ENCODE measurements at places on chromosomes 2 and 18.
A peak's percentile ranks its signal among the peaks of the same experiment; 100 is the strongest.

GRCh38 chr18:77203071-77203470, 46.6 kb upstream of the GALR1 start:
- peak; percentile 25 for DNase-seq

DNA sequence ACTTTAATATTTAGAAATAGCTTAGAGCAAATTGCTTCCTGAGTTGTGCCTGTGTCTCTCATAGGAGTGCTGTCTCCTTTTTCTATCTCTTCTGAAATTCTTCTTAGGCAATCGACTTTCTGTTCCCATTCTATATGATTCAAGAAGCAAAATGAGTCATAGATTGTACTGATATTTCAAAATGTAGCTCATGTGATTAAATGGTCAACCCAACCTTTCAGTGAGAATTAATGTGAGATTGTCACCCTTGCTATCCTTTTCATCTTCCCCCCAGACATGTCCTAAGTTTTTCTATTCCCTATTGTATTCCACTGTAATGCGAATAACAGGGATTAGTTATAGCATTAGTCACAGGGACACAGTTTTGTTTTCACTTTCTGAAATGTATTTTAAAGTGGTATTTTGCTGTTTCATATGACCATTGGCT, 413.6 kb downstream of the THSD7B start:
- DNase-seq = peak; percentile 53

DNA sequence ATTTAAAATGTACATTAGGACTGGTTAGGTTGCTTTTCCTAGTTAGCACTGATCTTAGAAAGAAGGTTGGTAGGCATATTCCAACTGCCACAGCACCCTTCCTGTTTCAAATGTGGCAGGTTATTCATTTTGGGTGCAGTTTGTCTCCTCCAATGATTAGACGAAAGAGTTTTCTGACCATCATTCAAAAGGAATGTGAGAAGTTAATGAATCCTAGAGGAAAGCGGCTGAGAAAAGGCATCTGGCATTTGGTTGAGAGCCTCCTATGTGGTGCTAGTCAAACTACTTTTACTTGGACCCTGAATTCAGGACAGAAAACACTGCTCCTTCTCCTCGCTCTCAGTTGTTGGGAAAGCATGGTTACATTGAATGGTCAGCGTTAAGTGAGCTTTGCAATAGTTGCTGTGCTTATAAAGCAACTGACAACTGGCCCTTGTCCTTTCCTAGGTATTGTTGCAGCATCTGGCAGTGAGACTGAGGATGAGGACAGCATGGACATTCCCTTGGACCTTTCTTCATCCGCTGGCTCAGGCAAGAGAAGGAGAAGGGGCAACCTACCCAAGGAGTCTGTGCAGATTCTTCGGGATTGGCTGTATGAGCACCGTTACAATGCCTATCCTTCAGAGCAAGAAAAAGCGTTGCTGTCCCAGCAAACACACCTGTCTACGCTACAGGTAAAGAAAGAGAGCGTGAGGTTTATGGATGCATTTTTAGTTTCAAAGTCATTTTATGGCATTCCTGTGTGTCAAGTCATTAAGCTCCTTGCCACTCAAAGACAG, 6.1 kb downstream of the TGIF1 start:
- DNase-seq = no peak

DNA sequence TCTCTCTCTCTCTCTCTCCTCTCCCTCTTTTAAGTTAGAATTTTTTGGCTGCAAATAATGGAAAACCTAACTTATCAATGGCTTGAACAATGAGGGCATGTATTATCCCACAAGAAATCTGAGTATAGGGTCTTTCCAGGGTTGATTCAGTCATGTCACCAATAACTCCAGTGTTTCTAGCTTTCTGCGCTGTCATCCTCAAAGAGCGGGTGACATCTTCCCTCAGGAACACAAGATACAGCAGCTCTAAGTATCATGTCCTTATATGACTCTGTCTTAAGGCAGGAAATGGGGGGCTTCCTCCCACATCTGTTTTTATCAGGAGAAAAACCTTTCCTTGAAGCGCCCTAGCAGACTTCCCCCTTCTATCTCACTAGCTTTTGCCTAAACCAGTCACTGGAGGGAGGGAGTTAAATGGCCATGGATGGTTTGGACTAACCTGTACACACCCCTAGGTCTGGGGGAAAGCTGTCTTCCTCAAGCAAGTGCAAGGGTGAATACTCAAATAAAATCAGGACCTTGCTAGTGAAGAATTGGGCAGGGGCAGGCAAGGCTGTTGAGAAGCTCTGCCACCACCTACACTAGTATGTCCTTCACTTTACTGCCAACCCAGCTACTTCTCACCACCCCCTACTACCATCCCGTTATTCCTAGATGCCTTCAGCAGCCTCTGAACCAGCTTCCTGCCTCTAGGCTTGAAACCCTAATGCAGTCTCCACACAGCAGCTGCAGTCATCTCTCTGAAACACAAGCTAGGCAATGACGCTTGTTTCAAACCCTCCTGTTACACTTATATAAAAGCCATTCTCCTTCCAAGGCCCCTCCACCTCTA, 7.5 kb upstream of the TUBA4A start:
- no peak for DNase-seq

- DNase-seq = peak; percentile 59
Measured at GRCh38 chr2:151560289-151560688, 150.6 kb downstream of the RIF1 start.

GRCh38 chr2:157838442-157839161, 37.5 kb downstream of the ACVR1 start:
- DNase-seq = peak; percentile 83

- peak; percentile 60 for DNase-seq
Measured at GRCh38 chr18:3998698-3999333, 456.3 kb downstream of the DLGAP1 start.

DNA sequence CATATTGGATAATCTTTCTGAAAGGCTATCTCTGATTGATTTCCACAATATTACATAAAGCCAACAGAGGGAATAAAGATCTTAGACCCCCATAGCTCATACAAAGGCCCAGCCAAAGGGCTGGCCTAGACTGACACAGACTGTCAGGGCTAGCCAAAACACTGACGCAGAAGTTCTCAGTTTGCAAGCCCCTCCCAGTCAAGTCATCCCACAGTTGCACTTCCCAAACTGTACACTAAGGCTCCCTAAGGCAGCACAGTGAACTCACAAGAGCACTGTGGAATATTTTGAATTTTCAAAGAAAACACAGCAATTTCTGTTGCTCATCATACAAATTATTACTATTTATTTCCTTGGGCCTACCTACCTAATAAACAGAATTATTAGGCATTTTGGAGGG, 244.9 kb downstream of the SP3 start:
- peak; percentile 20 for DNase-seq

- DNase-seq = no peak
Measured at GRCh38 chr18:56542476-56542875, 95.9 kb downstream of the TXNL1 start.

- DNase-seq = peak; percentile 76
Measured at GRCh38 chr2:24635181-24635580, 144.1 kb downstream of the NCOA1 start.

DNA sequence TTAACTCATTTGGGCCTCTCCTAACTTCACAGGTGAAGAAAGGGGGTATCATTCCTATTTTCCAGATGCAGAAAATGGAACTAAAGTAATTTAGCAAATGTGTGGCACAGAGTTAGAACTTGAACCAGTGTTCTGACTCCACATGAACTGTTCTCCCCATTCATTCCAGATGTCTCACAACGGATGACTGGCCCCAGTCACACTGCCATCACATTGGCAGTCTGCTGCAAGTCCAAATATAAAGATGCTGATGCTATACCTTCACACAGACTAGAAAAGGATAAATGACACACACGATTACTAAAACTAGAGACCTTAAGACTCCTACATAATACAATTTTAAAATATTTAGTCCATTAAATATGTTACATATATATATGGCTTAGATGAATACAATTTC, 195.7 kb downstream of the NBAS start:
- DNase-seq = peak; percentile 5

- DNase-seq = peak; percentile 63
Measured at GRCh38 chr2:205712508-205712907, 30.2 kb downstream of the NRP2 start.

DNA sequence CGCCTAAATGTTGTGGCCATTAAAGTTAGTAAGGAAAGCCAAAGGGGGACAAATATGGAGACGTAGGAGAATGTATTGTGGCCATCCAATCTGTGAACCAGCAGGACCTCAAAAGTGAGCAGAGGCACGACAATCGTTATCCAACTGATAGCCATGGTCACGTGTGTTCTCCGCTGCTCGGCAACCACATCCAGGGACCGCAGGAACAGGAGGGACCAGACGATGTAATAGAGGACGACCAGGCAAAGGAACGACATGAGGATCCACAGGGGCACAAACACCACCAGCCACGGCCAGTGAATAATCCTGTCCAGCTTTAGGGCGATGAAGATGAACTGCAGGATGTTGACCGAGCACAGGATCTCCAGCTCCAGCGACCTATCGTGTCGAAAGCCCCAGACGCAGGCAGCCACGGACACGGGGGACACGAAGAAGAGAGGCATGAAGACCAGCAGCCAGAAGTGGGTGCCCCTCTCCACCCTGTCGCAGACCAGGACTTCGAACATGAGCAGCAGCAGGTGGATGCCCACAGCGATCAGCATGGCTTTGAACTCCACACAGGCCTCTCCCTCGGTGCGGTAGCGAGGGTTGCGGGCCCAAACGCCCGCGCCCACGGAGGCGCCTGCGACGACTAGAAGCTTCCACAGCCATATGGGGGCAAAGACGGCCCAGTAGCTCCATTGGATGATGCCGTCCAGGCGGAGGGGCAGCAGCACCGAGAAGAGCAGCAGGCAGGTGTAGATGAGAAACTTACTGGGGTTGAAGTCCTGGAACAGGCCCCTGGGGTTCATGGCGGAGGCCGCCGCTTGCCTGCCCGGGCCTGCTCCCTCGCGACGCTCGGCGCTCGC, 790 bp downstream of the TMEM185B start:
- DNase-seq = no peak

DNA sequence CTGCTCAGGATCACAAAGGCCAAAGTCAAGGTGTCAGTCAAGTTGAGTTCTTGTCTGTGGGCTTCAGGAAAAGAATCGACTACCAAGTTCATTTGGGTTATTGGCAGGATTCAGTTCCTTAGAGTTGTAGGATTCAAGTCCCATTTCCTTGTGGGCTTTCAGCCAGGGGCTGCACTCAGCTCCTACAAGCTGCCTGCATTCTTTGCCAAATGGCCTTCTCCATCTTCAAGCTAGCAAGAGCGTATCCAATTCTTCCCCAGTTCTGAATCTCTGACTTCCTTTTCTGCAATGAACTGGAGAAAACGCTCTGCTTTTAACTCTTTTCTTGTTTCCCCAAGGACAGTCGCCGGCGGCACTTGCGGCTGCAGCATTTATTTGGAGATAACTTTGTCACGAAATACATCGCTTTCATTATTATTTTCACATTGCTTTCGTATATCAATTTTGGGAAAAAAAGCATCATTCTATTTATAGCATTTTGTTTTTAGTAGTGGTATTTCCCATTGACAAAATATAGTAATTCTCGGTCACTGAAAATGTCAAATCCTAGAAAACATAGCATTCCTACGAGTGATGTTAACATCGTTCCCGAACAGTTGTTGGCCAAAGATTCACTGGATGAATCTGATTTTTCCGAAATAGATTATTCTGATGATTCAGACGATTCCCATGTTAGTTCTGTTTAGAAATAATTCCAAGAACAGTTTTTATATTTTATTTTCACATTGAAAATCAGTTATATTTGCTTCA, 59.6 kb upstream of the SERPINE2 start:
- DNase-seq = no peak

DNA sequence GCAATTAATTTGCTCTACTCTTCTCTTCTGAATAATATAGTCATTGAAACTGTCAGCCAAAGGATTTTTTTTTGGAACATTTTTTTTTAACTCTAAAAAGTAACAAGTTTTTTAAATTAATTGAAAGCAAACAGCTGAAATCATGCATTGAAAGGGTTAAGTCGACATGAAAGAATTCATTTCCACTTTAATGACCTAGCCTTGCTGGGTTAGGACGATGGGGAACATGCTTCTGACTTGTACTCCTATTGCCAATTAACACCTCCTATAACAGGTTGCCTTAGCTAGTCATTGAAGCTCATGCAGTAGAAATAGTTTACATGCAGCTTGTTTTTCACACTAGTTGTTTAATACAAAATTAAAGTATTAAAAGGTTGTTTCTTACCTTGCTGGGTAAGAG, 47.8 kb downstream of the PSMD14 start:
- DNase-seq = no peak

- no peak for DNase-seq
Measured at GRCh38 chr2:60412620-60413019, 140.8 kb downstream of the BCL11A start.

- no peak for DNase-seq
Measured at GRCh38 chr2:98085649-98086048, 1.3 kb upstream of the VWA3B start.

DNA sequence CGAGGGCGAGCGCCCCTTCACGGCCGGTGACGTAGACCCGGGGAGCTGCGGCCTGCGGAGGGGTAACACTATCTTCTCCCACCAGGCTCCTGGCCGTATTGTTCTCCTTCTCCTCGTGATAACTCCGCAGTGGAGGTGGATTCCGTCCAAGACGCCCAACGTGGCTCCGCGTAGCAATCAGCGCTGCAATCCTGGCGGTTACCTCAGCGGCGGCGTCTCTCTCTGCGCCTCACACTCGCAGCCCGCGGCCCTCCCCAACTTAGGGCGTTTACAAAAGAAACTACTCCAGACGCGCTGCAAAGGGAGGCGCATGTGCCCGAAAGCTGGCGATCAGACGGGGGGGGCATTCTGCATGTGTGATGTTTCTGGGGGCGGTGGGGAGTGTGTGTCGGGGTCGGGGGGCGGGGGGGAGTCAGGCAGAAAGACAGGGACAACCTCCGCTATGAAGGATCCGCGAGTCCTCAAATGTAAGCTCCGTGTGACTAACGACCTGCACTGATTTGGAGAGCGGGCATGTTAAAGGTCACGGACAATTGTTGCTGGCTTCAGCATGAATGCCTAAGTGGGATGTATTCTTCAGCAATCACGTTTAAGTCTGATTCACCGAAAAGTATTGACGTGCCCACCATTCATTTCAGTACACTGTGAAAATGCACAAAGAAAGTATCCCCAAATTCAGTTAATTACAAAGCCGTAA, 1.3 kb upstream of the ZNF516 start:
- DNase-seq = peak; percentile 69

DNA sequence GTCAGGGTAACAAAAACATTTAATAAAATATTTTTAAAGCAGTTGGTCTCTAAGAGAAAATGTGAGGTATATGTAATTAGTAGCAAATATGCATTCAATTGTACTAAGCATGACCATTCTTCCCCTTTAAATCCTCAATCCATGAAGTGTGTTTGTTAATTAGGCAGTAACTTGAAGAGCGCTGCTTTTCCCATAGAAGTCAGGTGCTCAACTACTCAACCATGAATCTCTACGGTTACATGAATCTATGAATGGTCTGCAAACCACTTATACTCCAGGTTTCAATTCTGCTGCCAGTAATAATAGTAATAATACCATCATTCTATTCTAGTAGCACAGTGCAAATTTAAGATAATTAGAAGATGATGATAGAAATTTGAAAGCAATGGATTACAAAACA, 55.8 kb downstream of the SLC8A1 start:
- no peak for DNase-seq
